ENCODE measurements at places on chromosomes 16 and 17.

DNA sequence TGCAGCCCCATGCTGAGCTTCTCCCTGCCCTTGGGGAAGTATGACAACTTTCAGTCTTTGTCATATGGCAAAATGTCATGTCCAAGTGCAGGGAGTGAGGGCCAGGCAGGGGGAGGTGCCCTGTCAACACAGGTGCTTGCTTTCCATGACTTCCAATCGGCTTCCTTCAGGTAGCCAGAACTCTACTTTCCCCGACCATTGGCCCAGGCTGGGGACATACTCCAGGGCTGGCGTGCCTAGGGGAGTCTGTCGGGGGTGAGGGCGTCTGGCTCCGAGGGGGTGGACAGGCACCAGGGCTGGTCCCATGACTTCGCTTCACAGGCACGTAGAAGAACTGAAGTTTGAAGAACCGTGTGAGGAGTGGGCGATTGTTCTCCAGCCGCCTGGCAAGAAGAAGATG, 19.8 kb upstream of the PIK3R6 start:
- DNase-seq, result no peak

GRCh38 chr16:17446661-17447060, 24.1 kb downstream of the XYLT1 start:
- DNase-seq, result no peak

DNA sequence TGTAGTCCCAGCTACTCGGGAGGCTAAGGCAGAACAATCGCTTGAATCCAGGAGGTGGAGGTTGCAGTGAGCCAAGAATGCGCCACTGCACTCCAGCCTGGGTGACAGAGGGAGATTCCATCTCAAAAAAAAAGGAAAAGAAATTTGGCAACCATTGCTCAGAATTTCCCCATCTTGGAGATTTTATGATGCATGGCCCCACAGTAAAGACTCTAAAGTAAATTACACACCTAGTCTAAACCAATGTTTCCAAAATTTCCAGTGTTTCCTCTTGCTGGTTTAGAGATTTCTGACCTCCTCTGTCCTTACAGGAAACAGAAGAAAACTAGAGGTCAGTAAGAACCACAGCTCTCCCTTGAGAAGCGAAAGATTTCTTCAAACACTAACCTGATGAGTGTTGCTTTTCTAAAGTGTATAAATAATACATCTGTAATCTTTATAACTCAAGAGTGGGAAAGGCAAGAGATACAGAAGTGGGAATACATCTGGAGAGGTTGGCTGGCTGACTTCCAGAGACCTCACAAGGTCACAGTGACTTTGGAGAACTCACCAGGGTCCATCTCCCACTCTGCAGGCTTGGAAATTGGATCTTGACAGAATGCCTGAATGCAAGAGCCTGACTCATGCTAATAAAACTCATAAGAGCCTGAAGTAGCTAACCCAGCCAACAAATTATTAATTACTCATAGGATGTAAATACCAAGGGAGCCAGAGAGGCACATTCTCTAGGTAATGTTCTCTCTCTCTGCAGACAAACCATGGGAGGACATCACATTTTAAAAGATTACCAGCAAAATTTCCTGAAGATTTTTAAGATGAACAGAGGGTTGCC, 8.8 kb downstream of the ADAT1 start:
- no peak for DNase-seq

- no peak for DNase-seq
These were observed 34.5 kb upstream of the CLEC18B start for GRCh38 chr16:74455619-74456289.

- DNase-seq, result peak; percentile 82
These were observed 1.2 kb upstream of the FOXF1 start for GRCh38 chr16:86508947-86509758.

- no peak for DNase-seq
These were observed 17.8 kb upstream of the TMEM219 start for GRCh38 chr16:29943846-29944799.

DNA sequence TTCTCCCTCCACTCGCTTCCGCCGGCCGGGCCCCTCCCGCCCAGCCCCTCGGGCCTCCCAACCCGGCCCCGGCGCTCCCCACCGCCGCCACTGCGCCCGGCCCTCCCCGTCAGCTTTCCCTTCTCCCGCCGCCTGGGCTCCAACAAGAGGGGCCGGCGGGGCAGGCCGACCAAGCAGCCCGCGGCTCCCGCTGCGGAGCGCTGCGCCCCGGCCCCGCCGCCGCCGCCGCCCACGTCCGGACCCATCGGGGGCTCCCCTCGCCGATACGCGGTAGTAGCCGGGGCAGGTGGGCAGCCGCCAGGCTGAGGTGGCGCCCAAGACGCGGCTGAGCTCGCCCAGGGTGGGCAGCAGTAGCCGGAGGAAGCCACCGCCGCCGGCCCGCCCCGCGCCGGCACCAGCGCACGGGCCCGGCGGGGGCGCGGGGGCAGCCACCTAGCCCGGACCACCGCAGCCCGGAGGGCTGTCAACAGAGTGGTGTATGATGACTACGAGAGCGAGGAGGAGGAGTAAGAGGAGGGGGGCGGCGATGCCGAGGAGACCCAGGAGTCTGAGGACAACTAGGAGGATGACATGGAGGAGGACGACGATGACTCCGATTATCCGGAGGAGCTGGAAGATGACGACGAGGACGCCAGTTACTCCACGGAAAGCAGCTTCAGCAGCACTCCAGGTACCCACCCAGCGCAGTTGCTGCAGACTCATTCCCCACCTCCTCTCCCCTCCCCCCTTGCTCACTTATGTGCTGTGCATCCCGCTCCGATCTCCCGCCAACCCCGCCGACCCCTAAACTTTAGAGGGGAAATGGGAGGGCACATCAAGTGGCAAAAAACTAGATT, 498 bp downstream of the LRRC37B start:
- peak; percentile 85 for DNase-seq

- peak; percentile 76 for DNase-seq
These were observed 31.7 kb upstream of the KCNJ2 start for GRCh38 chr17:70137451-70138230.

- no peak for DNase-seq
These were observed 85.5 kb downstream of the RMI2 start for GRCh38 chr16:11430601-11431317.

DNA sequence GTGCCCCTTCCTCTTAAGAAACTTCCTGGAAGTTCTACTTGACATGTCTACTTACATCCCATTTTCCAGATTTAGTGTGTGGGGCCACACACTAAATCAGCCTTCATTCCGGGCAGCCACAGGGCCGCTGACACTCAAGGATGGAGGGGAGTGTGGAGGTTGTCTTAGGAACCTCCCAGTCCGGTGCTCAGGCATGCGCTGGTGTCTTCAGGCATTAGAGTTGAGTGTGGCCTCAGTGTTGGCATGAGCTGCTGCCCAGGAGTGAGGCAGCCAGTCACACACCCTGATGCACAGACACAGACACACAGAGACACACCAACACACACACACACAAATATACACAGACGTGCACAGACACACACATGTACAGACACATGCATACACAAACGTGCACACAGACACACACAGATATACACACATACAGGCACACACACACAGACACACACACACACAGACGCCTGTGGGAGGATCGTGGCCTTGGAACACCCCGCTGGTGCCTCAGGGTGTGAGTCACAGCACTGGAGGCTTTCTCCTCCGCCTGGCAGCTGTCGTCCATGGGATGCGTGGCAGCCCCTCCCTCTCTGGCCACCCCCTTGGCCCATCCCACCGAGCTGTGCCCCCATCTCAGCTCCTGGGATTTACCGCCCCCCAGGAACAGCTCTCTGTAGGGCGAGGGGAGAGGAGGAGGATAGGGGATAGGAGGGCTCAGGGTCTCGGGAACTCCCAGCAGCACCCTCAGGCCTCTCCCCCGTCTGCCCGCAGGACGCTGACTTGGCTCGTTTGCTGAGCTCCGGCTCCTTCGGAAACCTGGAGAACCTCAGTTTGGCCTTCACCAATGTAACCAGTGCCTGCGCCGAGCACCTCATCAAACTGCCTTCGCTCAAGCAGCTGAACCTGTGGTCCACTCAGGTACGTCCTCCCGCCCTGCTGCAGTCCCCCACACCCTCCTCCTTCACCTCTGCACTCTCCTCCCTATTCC, 75.6 kb upstream of the PLCG2 start:
- no peak for DNase-seq

DNA sequence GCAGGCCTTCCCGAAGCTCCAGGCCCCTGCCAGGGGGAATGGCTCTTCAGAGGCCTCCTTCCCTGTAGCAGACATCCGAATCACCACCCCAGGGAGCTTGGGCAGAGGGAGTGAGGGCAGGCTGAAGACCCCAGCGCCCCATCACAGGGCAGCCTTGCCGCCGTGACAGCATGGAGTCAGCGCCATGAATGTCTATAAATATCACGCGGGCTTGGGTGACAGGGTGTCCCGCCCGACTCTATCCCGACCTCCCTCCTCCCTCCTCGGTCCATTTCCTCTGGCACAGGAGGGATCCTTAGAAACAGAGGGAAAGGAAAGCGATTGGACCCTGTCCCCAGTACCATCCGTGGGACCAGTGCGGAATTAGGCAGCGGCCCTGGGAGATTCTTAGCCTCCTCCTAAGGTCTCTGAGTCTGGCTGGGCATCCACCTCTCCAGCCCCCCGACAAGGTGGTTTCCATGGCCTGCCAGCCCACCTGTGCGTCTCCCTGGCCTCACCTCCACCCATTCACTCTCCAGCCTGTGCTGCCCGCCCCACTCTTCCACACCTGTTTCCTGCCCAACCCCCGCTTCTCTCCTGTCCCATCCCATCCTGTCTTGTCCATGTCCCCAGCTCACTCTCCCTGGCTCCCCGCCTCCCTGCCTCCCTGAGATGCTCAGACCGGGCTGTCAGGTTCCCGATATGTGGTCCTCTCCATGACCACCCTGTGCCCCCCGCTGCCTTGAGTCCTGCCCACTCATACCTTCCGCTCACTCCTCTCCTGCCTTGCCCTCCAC, 5.1 kb downstream of the ATP2A1 start:
- no peak for DNase-seq

DNA sequence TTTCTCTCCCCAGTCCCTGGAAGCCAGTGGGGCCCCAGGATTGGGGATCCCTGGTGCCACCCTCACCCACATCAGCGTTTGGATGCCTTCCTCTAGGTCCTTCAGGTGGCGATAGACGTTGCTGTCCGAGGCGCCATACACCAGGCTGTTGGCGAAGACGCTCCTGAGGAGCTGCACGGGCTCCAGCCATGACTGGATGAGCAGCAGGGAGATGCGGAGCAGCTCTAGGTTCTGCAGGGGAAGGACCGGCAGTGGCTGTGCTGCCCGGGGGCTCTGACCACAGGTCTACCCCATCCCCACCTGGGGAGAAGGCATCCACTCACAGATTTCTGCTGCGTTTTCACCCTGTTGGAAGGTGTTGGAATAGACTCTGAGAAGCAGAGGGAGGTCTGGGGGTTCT, 1.0 kb downstream of the GH2 start:
- DNase-seq, result no peak

- DNase-seq, result no peak
These were observed 103.8 kb downstream of the YPEL2 start for GRCh38 chr17:59435238-59435637.

GRCh38 chr16:50354082-50354481, 14.7 kb downstream of the BRD7 start:
- no peak for DNase-seq

Data from activated CD4-positive, alpha-beta T cell treated with anti-CD3 and anti-CD28 coated beads, Interleukin-2, amount 10 ng/mL, durations not matched to agents 24 days and 14 days (primary cell).